ENCODE measurements at places on chromosomes 6 and 20. TPM values are rescaled to one million over a fixed set of nuclear protein-coding genes. Genes with fewer than 3 reads are reported as not detected.
A peak's percentile ranks its signal among the peaks of the same experiment; 100 is the strongest.

DNA sequence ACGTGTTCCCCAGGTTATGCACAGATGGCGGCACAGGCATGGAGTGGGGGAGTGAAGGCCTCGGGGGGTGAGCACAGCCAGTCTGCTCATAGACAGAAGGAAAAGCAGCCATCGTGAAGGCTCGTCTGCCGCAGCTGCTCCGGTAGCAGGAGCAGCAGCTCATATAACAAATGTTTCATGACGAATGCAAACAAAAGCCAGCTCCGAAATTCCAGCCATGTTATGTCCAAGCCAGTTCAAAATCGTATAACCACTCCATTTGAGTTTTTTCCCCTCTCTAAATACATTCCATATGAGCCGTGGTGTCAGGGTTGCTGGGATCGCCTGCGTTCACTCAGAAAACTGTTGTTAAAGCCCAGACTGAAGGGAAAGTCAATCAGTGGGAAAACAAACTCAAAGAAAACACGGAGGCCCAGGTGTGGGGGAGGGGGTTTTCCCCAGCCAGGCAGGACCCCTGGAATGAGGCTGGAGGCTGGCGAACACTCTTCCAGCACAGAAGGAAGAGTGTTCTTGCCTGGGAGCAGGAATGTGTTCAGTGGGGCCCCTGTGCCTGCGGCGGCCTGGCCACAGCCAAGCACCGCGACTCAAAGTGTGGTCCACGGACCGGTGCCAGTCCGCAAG lies 280.4 kb upstream of the TAB2 start:
- peak; percentile 85 for DNase-seq

DNA sequence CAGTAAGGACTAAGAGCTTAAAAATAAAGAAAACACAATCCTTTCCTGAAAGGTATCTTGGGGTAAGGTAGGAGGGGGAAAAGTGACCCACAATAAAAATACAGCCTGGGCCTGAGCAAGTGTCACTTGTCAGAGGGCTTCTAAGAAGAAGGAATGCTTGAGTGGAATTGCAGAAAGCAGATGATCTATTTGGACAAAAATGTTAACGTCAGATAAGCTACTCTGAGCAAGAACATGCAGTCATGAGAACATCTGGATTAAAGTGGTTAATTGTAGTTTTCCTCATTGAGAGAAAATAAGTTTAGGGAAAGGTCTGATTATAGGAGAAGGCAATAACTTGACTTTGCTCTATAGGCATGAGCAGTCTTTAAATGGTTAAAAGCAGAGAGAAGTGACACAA lies 581.9 kb downstream of the HTR1B start:
- no peak for DNase-seq

GRCh38 chr6:157054531-157054979 lies 268.8 kb downstream of the TMEM242 start:
- DNase-seq = no peak

DNA sequence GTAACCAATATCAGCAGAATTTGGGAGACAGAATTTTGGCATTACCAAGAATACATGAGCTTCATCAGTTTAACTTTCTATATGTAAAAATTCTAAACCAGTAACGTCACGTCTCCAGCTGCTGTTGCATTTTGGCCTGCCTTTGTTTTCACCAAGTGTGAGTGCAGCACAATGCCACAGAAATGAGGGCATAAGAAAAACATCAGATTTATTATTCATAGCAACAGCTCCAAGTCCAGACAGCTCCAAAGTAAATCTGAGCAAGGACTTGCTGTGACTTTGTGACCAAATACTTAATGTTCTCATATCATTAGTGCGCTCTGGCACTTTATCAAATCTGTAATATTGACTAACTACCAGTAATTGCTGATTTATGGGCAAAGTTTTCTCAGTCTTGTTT lies 11.0 kb upstream of the FBXL4 start:
- DNase-seq = no peak

- DNase-seq = no peak
These were observed 97.5 kb upstream of the ZBTB24 start for GRCh38 chr6:109580519-109580918.

DNA sequence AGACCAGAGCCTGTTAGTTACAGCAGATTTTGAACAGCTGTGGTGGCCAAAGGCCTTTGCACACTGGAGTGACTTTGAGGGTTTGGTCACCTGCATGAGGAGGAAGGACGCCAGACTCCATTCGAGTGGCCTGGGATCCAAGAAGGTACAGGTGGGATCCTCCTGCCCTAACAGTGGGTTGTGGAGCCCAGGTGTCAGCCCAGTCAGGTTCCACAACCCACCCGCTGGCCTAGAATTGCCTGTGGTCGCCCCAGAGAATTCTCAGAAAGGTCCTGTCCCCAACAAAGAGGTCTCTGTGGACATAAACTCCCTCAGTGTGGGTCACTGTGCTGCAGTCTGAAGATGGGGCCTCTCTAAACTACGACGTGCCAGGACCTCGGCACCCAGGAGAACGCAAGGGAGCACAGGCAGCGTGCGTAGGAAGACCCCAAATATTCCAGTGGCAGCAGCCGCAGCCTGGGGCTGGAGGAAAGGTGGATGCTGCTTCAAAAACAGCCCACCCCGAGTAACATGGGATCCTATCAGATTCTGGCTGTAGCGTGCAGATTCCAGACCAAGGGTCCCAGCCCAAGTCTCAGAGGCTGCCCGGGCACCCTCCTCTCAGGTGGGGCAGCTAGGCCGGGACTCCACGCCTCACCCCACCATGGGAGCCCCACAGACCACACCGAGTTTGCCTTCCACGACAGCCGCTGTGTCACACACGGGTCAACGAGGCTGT lies 16.0 kb downstream of the ACSS1 start:
- DNase-seq = no peak

- peak; percentile 69 for DNase-seq
These were observed 22.7 kb downstream of the HLA-A start for GRCh38 chr6:29964887-29965562.

DNA sequence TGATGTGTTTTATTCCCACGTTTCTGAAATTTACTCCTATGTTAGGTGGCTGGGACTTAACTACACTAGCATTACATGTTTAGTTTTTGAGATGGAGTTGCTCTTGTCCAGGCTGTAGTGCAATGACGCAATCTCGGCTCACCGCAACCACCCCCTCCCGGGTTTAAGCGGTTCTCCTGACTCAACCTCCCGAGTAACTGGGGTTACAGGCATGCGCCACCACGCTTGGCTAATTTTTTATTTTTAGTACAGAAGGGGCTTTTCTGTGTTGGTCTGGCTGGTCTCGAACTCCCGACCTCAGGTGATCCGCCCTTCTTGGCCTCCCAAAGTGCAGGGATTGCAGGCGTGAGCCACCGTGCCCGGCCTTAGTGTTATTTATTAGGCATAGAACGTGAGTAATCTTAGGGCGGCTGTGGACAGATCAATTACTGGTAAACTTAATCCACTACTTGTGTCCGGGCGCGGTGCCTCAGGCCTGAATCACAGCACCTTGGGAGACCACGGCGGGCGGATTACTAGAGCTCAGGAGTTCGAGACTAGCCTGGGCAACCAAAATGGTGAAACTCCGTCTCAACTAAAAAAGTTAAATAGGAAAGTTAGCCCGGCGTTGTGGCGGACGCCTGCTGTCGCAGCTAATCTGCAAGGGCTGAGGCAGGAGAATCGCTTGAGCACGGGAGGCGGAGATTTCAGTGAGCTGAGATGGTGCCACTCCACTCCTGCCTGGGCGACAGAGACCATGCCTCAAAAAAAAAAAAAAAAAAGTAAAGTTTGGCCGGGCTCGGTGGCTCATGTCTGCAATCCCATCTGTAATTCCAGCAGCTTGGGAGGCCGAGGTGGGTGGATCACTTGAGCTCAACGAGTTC lies 123.7 kb upstream of the BTN3A2 start:
- peak; percentile 74 for DNase-seq

DNA sequence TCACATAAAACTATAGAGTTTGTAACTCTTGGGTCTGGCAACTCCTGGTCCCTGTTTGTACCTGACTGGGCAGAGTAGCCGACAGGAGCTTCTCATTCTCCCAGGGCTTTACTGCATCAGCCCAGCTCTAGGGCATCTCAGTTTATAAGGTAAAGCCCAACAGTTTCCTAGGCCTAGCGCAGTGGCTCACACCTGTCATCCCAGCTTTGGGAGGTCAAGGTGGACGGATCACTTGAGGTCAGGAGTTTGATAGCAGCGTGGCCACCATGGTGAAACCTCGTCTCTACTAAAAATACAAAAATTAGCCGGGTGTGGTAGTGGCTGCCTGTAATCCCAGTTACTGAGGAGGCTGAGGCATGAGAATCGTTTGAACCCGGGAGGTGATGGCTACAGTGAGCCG lies 47.8 kb downstream of the ATP9A start:
- no peak for DNase-seq

DNA sequence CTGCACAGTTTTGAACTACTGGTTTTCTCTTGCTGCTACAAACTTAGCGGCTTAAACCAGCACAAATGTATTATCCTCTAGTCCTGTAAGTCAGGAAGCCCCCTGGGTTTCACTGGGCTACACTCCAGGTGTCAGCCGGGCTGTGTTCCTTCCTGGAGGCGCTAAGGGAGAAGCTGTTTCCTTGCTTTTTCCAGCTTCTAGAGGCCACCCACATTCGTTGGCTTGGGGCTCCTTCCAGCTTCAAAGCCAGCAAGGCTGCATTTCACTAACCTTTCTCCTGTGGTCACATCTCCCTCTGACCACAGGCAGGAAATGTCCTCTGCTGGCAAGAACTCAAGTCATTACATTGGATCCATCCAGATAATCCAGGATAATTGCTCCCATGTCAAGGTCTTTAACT lies 350.6 kb upstream of the PLCB4 start:
- DNase-seq = no peak

DNA sequence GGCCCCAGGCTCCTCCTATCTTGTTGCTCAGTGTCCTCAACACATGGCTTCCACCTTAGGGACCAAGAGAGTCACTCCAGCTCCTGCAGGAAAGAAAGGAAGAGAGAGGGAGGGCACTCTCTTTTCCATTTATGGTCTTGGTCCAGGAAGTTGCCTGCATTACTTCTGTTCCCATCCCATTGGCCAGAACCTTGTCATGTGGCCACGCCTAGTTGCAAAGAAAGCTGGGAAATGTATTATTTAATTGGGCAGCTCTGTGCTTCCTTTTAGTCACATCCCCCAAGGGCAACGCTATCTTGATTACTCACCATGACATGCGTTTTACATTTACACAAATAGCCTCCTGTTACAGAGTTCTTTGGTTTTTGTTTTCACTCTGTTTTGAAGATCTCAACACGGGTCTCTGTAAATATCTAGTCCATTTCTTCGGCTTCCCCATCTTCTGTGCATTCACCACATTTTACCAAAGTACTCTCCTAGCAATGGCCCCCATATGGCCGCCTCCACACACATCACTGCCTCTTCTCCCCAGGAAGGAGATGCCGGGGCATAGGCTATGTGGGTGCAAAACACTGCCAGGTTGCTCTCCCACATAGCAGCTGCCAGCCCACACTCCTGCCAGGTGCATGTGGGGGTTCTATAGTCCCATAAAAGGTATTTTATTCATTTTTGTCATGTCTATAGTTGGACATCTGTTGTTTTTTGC lies 35.7 kb upstream of the ZMYND8 start:
- no peak for DNase-seq

GRCh38 chr20:42098418-42098817 lies 480.2 kb upstream of the CHD6 start:
- no peak for DNase-seq

DNA sequence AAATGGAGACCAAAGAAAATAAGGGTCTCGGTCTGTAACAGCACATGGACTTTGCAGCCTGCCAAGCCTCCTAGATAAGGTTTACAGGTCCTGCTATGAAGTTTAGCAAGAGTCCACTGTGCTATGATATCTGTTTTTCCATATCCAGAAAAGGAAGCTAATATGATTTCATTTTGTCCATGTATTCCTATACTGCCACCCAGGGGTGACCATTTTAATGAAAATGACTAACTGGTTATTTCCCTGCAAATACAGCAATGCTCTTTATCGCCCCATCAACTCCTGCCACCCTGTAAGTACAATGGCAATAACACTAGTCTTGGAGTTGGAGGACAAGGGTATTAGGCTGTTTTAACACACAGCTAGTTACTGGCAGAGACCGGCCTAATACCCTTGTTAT lies 115.2 kb upstream of the GLP1R start:
- peak; percentile 40 for DNase-seq

DNA sequence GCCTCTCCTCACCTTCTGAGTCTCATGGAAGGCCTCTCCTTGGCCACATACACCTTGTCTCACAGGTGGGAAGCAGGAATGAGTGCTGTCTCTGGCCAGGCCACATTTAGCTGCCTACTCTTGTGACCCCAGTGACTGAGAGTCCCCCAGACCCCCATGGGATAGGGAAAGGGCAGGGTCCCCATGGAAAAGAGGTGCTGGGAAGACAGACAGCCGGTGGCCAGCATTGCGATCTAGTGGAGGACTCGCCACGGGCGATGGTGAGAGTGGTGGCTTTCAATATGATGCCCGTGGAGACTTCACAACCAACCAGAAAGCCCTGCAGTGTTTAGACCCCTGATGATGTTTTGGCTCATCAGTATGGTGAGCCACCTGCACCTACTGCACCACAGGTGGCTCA lies 19.8 kb downstream of the MANBAL start:
- no peak for DNase-seq

- no peak for DNase-seq
These were observed 202.6 kb upstream of the MYLIP start for GRCh38 chr6:15926256-15926655.

GRCh38 chr20:47020231-47020630 lies 125.6 kb downstream of the EYA2 start:
- no peak for DNase-seq

- DNase-seq = no peak
These were observed 26.8 kb downstream of the ANKRD60 start for GRCh38 chr20:58201616-58202015.

DNA sequence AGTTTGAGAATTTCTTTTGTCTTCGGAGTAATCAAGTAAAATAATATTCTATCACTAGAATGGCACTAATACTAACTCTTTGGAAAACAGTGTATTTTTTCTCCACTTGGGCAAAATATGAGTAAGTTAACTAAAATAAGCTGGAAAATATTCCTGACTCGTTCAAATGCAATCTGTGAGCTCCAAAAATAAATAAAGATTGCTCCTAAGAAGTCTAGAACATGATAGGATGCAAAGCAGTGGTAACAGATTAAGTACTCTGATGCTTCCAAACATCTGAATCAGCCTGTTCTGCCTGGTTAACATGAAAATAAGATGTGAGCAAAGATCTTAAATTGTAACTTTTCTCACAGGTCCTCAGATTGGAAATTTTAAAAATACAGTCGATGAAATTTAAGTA lies 285.1 kb upstream of the ID4 start:
- DNase-seq = no peak

The SYTL3 gene
- 3.1 TPM for polyA plus RNA-seq

The BMP6 gene
- polyA plus RNA-seq = 5.0 TPM

The E2F1 gene
- polyA plus RNA-seq = 0.90 TPM

The HLA-G gene
- polyA plus RNA-seq = 0.37 TPM

The NNAT gene
- polyA plus RNA-seq = not detected
